ENCODE measurements at places on chromosomes 7 and 10. TPM values are rescaled to one million over a fixed set of nuclear protein-coding genes. Genes with fewer than 3 reads are reported as not detected.

- no peaks in the 10 kb centered on the region for H3K27me3 ChIP-seq
- H3K27ac ChIP-seq, result no peak overlapping the region
- no peak for DNase-seq
- peaks cover 23% of the 10 kb centered on the region for H3K36me3 ChIP-seq
Observed at GRCh38 chr10:78044699-78045098, 11.0 kb downstream of the RPS24 start.

PSD gene
- total RNA-seq, result 1.1 TPM

ALOX5 gene
- total RNA-seq, result 183 TPM

NEUROD6 gene
- not detected for total RNA-seq

GRCh38 chr10:116331815-116332214 is 7.6 kb downstream of the CCDC172 start:
- no peaks in the 10 kb centered on the region for H3K27me3 ChIP-seq
- DNase-seq, result no peak
- no peaks in the 10 kb centered on the region for H3K4me1 ChIP-seq
- no peak overlapping the region for H3K27ac ChIP-seq
- H3K36me3 ChIP-seq, result no peaks in the 10 kb centered on the region

PRF1 gene
- 12.6 TPM for total RNA-seq

ADK gene
- 47.0 TPM for total RNA-seq

- no peaks in the 10 kb centered on the region for H3K27me3 ChIP-seq
- no peak overlapping the region for H3K4me3 ChIP-seq
- DNase-seq, result no peak
- no peak overlapping the region for H3K27ac ChIP-seq
- H3K4me1 ChIP-seq, result no peaks in the 10 kb centered on the region
- no peaks in the 10 kb centered on the region for H3K36me3 ChIP-seq
Observed at GRCh38 chr7:46288010-46288409, 366.9 kb upstream of the IGFBP3 start.

- no peak overlapping the region for H3K27ac ChIP-seq
- no peaks in the 10 kb centered on the region for H3K36me3 ChIP-seq
- H3K27me3 ChIP-seq, result no peaks in the 10 kb centered on the region
- peak; percentile 27 for DNase-seq
Observed at GRCh38 chr10:6328699-6329423, 126.1 kb downstream of the PFKFB3 start.

- no peaks in the 10 kb centered on the region for H3K27me3 ChIP-seq
- DNase-seq, result no peak
- H3K4me3 ChIP-seq, result no peak overlapping the region
Observed at GRCh38 chr10:68576118-68576517, 16.0 kb downstream of the TET1 start.

DNA sequence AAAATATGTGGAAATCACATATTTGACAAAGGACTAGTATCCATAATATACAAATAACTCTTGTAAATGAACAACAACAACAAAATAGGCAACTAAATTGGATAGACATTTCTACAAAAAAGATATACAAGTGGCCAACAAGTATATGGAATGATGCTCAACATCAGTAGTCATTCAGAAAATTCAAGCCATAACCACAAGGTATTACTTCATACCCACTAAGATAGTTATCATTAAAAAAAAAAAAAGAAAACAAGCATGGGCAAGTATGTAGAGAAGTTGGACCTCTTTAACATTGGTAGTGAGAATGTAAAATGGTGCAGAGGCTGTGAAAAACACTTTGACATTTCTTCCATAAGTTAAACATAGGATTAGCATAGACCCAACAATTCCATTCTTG is 80.8 kb downstream of the CYP26A1 start:
- H3K27ac ChIP-seq, result no peak overlapping the region
- no peaks in the 10 kb centered on the region for H3K27me3 ChIP-seq

GRCh38 chr7:119711104-119711503 is 561.9 kb upstream of the KCND2 start:
- H3K27me3 ChIP-seq, result no peaks in the 10 kb centered on the region
- H3K4me1 ChIP-seq, result no peaks in the 10 kb centered on the region
- no peak for DNase-seq
- H3K4me3 ChIP-seq, result no peak overlapping the region

DNA sequence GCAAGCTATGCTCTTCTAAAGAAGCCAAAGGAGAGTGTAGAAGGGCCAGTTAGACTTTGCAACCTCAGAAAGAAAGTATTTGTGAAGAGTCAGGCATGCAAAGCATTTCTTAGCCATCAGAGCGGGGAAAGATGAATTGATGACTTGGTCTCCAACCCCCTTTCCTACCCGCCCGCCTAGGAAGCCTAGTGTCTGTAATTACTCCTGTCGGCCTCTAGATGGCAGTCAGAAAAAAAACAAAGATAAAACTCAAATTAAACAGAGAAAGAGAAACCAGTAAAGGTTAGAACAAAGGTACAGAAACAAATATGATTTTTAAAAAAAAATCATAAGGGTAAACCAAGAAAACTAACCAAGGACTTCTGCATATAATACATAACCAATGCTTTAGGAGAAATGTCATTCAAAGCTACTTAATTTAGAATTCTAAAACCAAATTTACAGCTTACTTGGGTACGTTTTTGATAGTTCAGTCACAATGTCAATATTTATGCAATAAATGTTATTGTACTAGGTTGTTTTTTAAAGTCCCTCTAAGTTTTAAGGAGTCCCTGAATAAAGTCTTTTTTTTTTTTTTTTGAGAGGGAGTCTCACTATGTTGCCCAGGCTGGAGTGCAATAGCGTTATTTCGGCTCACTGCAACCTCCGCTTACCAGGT is 97.6 kb downstream of the LYZL1 start:
- no peak overlapping the region for H3K27ac ChIP-seq
- H3K4me1 ChIP-seq, result no peaks in the 10 kb centered on the region
- H3K27me3 ChIP-seq, result no peaks in the 10 kb centered on the region
- H3K36me3 ChIP-seq, result no peaks in the 10 kb centered on the region
- no peak overlapping the region for H3K4me3 ChIP-seq

GRCh38 chr10:9357471-9357870 is 1303.0 kb downstream of the GATA3 start:
- no peak for DNase-seq
- no peaks in the 10 kb centered on the region for H3K27me3 ChIP-seq
- no peak overlapping the region for H3K27ac ChIP-seq
- H3K36me3 ChIP-seq, result no peaks in the 10 kb centered on the region
- no peaks in the 10 kb centered on the region for H3K4me1 ChIP-seq

GRCh38 chr10:60964257-60965235 is 20.6 kb upstream of the RHOBTB1 start:
- no peak overlapping the region for H3K27ac ChIP-seq
- H3K27me3 ChIP-seq, result no peaks in the 10 kb centered on the region
- H3K4me1 ChIP-seq, result peaks cover 15% of the 10 kb centered on the region
- H3K36me3 ChIP-seq, result no peaks in the 10 kb centered on the region

- H3K36me3 ChIP-seq, result no peaks in the 10 kb centered on the region
- H3K4me3 ChIP-seq, result no peak overlapping the region
- H3K27ac ChIP-seq, result no peak overlapping the region
- no peaks in the 10 kb centered on the region for H3K27me3 ChIP-seq
- H3K4me1 ChIP-seq, result no peaks in the 10 kb centered on the region
Observed at GRCh38 chr10:104735036-104735756, 94.1 kb downstream of the SORCS3 start.

DNA sequence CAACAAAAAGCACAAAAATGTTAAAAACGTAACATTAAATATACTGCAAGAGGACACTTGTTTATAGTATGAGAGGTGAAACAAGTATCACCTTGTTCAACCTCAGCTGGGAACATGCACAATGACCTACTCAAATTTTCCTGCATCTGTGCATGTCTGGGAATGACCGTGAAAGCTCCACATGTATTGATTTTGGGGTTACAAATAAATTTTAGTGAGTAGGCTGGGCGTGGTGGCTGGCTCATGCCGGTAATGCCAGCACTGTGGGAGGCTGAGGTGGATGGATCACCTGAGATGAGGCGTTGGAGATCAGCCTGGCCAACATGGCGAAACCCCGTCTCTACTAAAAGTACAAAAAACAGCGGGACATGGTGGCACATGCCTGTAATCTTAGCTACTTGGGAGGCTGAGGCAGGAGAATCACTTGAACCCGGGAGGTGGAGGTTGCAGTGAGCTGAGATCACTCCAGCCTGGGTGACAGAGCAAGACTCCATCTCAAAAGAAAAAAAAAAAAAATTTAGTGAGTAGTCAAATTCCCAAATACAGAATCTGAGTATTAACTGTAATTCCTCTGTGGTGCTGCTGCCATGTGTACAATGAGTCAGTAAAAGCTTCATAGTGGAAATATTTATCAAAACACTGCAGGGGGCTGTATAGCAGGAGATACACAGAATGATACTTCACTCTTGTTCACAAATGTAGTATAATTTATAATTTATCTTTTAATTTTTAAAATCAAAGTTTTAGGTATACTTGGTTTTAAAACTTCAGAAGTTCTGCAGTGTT is 41.1 kb downstream of the SUGCT start:
- H3K4me1 ChIP-seq, result no peaks in the 10 kb centered on the region
- H3K36me3 ChIP-seq, result no peaks in the 10 kb centered on the region
- H3K27ac ChIP-seq, result no peak overlapping the region
- no peak overlapping the region for H3K4me3 ChIP-seq
- no peaks in the 10 kb centered on the region for H3K27me3 ChIP-seq

HOXA6 gene
- 5.8 TPM for total RNA-seq

GRCh38 chr10:120926611-120927010 is 75.4 kb downstream of the WDR11 start:
- DNase-seq, result no peak
- peaks cover 5% of the 10 kb centered on the region for H3K4me1 ChIP-seq
- no peak overlapping the region for H3K4me3 ChIP-seq
- H3K27ac ChIP-seq, result no peak overlapping the region
- H3K27me3 ChIP-seq, result no peaks in the 10 kb centered on the region

DNA sequence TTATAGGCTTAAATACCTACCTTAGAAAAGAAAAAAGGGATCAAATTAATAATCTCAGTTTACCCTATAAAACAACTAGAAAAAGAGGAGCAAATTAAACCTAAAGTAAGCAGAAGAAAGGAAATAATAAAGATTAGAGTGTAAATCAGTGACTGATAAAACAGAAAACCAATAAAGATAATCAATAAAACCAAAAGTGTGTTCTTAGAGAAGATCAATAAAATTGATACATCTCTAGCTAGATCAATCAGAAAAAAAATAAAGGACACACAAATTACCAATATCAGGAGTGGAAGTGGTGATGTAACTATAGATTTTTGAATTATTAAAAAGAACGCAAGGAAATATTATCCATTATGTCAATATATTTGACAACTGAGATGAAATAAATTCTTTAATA is 69.2 kb upstream of the NAMPT start:
- H3K27me3 ChIP-seq, result no peaks in the 10 kb centered on the region
- no peaks in the 10 kb centered on the region for H3K36me3 ChIP-seq
- H3K4me1 ChIP-seq, result no peaks in the 10 kb centered on the region
- no peak for DNase-seq
- no peak overlapping the region for H3K27ac ChIP-seq

H2BK1 gene
- not detected for total RNA-seq

LRRC17 gene
- 4.7 TPM for total RNA-seq

PVRIG gene
- 1.5 TPM for total RNA-seq

GRCh38 chr10:132533571-132534260 is 3.9 kb upstream of the INPP5A start:
- no peaks in the 10 kb centered on the region for H3K27me3 ChIP-seq
- H3K27ac ChIP-seq, result peak overlapping the region; percentile 92
- H3K4me3 ChIP-seq, result no peak overlapping the region
- DNase-seq, result peak; percentile 36
- H3K4me1 ChIP-seq, result peaks cover 27% of the 10 kb centered on the region
- H3K36me3 ChIP-seq, result no peaks in the 10 kb centered on the region

SEMA3D gene
- 1.7 TPM for total RNA-seq

ZNF239 gene
- 3.1 TPM for total RNA-seq

GRCh38 chr10:14120812-14121211 is 209.9 kb downstream of the FRMD4A start:
- no peak overlapping the region for H3K4me3 ChIP-seq
- no peaks in the 10 kb centered on the region for H3K27me3 ChIP-seq
- H3K4me1 ChIP-seq, result no peaks in the 10 kb centered on the region
- H3K27ac ChIP-seq, result no peak overlapping the region
- DNase-seq, result no peak

DNA sequence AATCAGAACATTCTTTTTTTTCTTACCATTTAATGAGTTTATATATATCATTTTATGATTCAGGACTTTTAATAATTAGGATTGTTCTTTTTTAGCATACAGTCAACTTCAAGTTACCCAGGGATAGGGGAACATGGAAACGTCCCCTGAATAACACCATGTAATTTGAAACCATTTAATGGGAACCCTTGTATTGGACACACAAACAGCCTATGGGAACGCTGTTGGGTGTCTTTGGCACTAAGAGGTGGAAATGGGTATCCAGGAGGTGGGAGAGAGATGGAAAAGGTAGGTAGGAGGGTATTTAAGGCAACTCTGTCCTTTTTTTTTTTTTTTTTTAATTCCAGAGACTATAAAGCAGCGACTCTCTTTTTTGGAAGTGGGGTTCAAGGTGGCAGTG is 2.6 kb downstream of the LUC7L2 start:
- H3K27ac ChIP-seq, result no peak overlapping the region
- no peaks in the 10 kb centered on the region for H3K36me3 ChIP-seq
- peaks cover 27% of the 10 kb centered on the region for H3K4me1 ChIP-seq

DNA sequence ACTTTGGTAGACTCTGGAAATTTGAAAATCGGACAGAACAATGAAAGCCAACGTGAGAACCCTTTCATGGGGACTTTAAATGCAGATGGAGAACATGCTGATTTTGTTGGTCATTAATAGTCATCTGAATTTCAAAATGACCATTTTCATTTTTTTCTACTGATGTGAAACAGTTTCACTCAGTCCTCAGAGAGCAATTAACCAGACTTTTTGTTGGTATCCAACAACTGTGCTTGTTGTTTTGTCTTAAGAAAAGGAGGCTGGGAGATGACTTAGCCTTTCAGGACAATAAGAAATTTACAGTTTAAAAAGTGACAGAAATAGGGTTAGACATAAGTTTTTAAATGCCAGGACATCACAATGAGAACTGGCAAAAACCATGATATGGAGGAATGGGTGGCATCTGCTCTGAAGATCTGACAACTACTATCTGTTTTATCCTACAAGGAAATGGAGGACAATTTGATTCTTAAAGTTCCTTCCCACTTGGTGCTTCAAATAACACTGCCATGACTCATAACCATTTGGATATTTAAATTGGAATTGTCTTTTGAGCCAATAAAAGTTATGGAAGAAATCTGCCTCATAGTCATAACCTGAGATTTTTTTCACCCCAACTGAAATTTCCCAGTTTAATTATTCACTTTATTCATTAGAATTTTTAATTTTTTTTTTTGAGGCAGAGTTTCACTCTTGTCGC is 87.2 kb upstream of the HPS1 start:
- no peak for DNase-seq
- no peaks in the 10 kb centered on the region for H3K36me3 ChIP-seq
- H3K27me3 ChIP-seq, result no peaks in the 10 kb centered on the region
- no peak overlapping the region for H3K27ac ChIP-seq
- H3K4me1 ChIP-seq, result no peaks in the 10 kb centered on the region
- no peak overlapping the region for H3K4me3 ChIP-seq

Data from upper lobe of left lung (tissue), 6 donors.